Activated T-helper 17 cell treated with anti-CD3 and anti-CD28 coated beads, Interleukin-2, amount 50 U/mL, for 72 hours (primary cell): ENCODE measurements at places on chromosomes 2 and 18.

DNA sequence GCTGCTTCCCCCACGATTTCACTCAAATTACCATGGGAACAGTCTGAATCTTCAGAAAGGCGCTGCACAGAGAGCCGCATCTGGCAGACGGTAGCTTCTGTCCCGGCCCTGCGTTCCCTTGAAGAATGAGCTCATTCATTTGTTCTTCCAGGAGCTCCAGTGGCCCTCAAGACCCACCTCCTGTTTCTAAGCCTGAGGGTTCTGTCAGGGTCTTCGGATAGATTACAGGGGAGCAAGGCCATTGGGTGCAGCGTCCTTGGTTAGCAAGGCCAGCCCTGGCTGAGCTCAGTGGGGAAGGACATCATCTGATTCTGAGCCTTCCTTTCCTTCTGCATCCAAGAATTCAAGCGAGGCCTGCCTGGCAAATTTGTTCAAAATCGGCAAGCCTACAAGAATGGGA, 111.9 kb downstream of the PDCL3 start:
- no peak for ATAC-seq

GRCh38 chr2:148667113-148667836, 22.7 kb downstream of the EPC2 start:
- peak; percentile 32 for ATAC-seq

DNA sequence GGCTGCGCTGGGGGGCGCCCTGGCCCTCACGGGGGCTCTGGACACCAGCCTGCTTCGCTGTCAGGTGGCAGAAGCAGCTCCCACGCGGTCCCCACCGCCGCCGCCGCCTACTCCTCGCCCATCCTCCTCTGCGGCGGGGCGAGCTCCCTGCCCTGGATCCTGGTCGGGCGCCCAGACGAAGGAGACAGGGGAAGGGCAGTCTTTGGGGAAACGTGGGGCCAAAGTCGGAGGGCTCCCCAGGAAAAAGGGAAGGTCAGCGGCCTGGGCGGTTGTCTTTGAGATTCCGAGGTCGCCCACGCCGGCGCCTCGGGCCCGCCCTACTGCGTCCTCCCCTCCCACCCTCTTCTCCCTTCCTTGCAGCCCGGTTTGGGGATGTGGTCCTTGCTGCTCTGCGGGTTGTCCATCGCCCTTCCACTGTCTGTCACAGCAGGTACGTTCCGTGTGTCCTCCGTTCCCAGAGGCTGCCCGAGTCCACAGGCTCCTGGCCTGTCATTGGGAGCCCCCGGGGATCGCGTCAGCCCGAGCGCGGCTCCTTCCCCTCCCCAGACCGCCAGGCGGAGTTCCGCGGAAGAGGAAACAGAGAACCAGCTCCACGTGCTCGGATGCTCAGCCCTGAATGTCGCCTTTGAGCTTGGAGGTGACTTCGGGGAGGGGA, 800 bp downstream of the IL1RL2 start:
- ATAC-seq = peak; percentile 79

- no peak for ATAC-seq
Observed at GRCh38 chr2:233453916-233454315, 99.6 kb downstream of the DGKD start.

GRCh38 chr2:138078153-138078552, 113.9 kb downstream of the HNMT start:
- no peak for ATAC-seq
